Spinal cord (tissue), 10 donors: ENCODE measurements at places on chromosomes 13 and 19. TPM values are rescaled to one million over a fixed set of nuclear protein-coding genes. Genes with fewer than 3 reads are reported as not detected.

DNA sequence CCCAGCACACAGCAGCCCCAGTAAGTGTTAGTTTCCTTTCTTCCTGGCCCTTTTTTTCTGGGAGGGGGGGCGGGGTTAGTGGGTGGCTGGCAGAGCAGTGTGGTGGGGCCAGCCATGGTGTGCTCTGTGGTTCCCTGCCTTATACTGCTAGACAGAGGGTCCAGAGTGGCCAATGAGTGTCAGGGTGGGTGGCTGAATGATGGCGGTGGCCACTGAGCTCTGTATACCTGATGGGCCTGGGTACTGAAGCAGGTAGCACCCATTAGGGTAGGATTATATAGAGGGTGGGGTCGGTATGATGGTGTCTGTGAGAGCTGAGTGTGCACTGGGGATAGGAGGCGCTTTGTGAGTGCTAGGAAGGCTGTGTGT lies 13.8 kb downstream of the CIC start:
- no peak for DNase-seq
- H3K27ac ChIP-seq = peak overlapping the region; percentile 97
- peaks cover 33% of the 10 kb centered on the region for H3K36me3 ChIP-seq

DNA sequence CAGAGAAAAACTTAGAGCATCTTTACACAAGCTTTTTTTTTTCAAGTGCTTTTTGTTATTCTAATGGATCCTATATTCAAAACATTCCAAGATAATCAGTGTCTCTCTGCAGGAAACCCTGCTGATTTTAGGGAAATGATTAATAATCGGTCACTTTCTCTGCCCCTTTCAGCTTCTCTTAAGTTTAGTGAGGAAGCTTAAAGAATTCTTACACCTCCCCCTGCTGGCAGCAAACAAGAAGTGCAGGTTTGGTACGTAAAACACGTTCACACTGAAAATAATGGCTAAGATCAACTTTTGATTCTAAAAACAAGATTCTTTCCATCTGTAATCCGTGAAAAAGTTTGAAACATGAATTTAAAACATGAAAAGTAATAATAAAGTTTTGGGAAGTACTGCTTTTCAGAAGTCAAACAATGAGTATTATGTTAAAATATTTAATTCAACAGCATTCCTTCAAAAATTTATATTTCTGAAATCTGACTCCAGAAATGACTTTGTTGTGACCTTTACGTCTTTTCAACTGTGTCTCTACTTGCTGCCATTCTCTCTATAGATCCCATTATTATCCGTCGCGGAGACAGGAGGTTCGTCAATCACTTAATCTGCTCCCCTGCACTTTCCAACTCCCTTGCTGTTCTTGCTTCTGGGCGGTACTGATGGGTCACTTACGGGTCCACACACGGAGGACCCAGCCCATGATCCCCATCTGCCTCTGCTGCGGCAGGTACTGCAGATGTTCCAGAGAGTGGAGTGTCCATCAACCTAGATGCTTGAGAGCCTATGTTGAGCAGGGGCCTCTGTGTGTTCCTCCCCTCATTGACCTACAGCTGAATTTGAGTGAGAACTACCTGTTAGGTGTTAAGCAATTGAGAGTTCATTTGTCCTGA lies 203.1 kb upstream of the EDNRB start:
- peak overlapping the region; percentile 33 for H3K27ac ChIP-seq
- H3K27me3 ChIP-seq = no peaks in the 10 kb centered on the region
- peaks cover 3% of the 10 kb centered on the region for H3K4me1 ChIP-seq
- DNase-seq = peak; percentile 85

GRCh38 chr19:4075373-4075772 lies 8.7 kb upstream of the ZBTB7A start:
- H3K27ac ChIP-seq = no peak overlapping the region
- H3K4me3 ChIP-seq = no peak overlapping the region
- DNase-seq = no peak

DNA sequence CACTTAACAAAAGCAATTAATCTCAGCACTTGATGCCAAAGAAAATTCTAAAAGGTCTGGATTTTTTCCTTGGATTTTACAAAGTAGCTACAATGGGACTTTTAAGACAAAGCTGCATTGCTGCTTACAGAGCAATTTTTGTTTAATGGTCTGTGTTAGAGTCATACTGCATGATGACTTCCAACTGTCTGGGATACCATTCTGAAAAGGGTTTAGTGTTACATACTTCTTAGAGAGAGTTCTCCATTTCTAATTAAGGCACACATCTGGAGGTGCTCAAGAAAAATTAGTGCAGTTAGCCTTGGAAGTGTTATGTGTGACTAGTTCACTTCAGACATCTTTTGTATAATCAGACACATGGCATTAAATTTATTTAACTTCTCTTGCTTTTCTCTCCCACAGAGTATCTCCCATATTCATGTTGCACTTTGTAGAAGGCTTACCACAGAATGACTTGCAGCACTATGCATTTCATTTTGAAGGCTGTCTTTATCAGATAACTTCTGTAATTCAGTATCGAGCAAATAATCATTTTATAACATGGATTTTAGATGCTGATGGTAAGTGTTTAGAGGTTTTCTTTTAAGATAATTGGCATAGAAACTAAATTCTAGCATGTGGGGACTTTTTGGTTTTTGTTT lies 35.1 kb downstream of the USPL1 start:
- no peaks in the 10 kb centered on the region for H3K4me1 ChIP-seq
- H3K36me3 ChIP-seq = peaks cover 11% of the 10 kb centered on the region
- no peaks in the 10 kb centered on the region for H3K27me3 ChIP-seq
- H3K4me3 ChIP-seq = no peak overlapping the region
- no peak for DNase-seq
- H3K27ac ChIP-seq = no peak overlapping the region

KIR2DL3 gene
- not detected for total RNA-seq

ZNF541 gene
- 0.22 TPM for total RNA-seq

FXYD7 gene
- 12.1 TPM for total RNA-seq

- H3K36me3 ChIP-seq = no peaks in the 10 kb centered on the region
- no peaks in the 10 kb centered on the region for H3K27me3 ChIP-seq
- H3K27ac ChIP-seq = no peak overlapping the region
- H3K4me1 ChIP-seq = peaks cover 4% of the 10 kb centered on the region
- no peak for DNase-seq
Observed at GRCh38 chr13:79307433-79307861, 98.6 kb downstream of the RBM26 start.

- H3K27ac ChIP-seq = peak within 1 kb of the TSS; percentile 92
- peak within 1 kb of the TSS; percentile 58 for H3K4me3 ChIP-seq
- peaks cover 28% of the 10 kb centered on the region for H3K4me1 ChIP-seq
- peaks cover 12% of the 10 kb centered on the region for H3K27me3 ChIP-seq
- H3K36me3 ChIP-seq = peaks cover 18% of the 10 kb centered on the region
Observed at GRCh38 chr19:48836089-48837017, at the start of gene HSD17B14. Gene HSD17B14, minus strand, starts transcription at chr19:48836491. Its CDS starts 80 bp downstream, at chr19:48836411.
